ENCODE measurements at places on chromosomes 12 and 14. TPM values are rescaled to one million over a fixed set of nuclear protein-coding genes. Genes with fewer than 3 reads are reported as not detected.

DNA sequence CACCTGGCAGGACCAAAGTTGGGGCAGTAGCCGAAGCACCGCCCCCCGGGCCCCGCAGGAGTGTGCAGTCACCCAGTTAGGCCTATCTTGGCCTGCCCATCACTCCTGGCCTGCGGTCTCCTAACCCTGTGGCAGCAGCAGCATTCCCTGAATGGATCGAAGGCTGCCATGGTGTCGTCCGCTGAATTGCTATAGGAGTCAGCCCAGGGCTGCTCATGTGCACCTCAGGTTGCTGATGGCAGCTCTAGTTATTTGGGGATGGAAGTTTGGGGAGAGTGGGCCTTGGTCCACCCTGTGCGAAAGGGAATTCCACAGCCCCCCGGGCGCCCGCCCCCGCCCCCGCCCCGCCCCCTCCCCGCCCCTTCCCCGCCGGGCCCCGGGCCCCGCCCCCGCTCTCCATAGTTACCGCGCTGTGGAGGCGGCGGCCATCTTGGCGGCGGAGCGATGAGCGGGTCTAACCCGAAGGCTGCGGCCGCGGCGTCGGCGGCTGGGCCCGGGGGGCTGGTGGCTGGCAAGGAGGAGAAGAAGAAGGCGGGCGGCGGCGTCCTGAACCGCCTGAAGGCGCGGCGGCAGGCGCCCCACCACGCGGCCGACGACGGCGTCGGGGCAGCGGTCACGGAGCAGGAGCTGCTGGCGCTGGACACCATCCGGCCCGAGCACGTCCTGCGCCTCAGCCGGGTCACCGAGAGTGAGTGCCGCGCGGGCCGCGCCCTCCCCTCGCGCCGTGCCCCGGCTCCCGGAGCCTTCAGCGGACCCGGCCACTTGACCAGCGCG lies at the start of gene UNC119B:
UNC119B (plus strand) TSS at position 428 of the 774 bp plus-strand sequence; CDS start at position 445, 17 bp downstream.
- H3K27me3 ChIP-seq, result no peaks in the 10 kb centered on the region
- DNase-seq, result peak; percentile 73
- peak within 1 kb of the TSS; percentile 95 for H3K27ac ChIP-seq

- no peaks in the 10 kb centered on the region for H3K27me3 ChIP-seq
- no peak overlapping the region for H3K4me3 ChIP-seq
- no peak overlapping the region for H3K27ac ChIP-seq
- peaks cover 79% of the 10 kb centered on the region for H3K4me1 ChIP-seq
- H3K36me3 ChIP-seq, result no peaks in the 10 kb centered on the region
These were observed 132.4 kb downstream of the ZFP36L1 start for GRCh38 chr14:68660495-68660894.

GRCh38 chr14:64507376-64508156 lies 3.0 kb downstream of the ZBTB1 start:
- H3K27ac ChIP-seq, result no peak overlapping the region
- DNase-seq, result no peak
- peaks cover 62% of the 10 kb centered on the region for H3K4me1 ChIP-seq
- H3K36me3 ChIP-seq, result no peaks in the 10 kb centered on the region
- no peak overlapping the region for H3K4me3 ChIP-seq

DNA sequence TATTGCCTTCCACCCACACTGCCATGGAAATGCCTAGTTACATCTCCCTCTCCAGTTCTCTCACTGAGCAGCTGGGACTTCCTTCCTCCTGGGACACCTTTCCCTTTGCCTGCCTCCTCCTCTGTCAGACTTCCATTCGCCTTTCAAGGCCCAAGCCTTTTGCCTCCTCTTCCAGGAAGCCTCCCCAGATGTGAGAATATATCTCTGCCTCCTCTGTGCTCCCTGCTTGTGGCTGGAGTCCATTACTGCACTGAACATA lies 3.1 kb downstream of the IFI27L2 start:
- no peak overlapping the region for H3K27ac ChIP-seq
- H3K4me1 ChIP-seq, result peaks cover 5% of the 10 kb centered on the region
- no peaks in the 10 kb centered on the region for H3K36me3 ChIP-seq
- no peaks in the 10 kb centered on the region for H3K27me3 ChIP-seq

GRCh38 chr12:52686063-52686462 lies 5.9 kb upstream of the KRT1 start:
- DNase-seq, result no peak
- no peaks in the 10 kb centered on the region for H3K4me1 ChIP-seq
- H3K4me3 ChIP-seq, result no peak overlapping the region
- H3K27me3 ChIP-seq, result peaks cover 40% of the 10 kb centered on the region

GRCh38 chr12:107437954-107438353 lies 247.6 kb upstream of the PWP1 start:
- H3K36me3 ChIP-seq, result no peaks in the 10 kb centered on the region
- H3K27ac ChIP-seq, result no peak overlapping the region
- DNase-seq, result no peak
- H3K4me3 ChIP-seq, result no peak overlapping the region
- H3K4me1 ChIP-seq, result no peaks in the 10 kb centered on the region
- no peaks in the 10 kb centered on the region for H3K27me3 ChIP-seq

DNA sequence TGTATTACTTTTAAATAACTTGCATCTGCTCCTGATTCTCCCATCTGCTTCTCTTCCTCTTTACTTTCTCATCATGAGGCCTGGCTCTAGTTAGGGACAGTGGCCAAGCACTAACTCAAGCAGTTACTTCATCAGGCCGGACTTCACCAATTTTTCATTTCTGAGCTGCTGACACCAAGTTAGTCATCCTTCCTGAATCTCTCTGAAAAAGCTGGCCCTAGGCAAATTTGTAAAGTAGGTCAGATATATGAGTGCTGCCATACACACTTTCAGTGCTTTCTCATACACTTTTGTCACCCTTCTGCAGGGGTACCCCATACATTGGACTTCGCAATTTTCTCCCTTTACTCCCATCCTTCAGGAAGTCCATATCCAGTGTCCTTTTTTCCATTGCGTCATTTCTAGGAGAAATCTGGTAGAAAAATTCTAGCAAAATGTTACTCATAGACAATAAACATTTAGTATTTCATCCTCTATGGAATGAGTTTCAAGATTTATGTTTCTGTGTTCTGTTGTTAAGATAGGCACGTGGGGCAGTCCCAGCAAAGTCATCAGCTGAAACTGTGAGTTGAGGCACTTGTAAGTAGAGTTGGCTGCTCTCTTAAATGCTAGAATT lies 276.8 kb upstream of the TMPO start:
- no peaks in the 10 kb centered on the region for H3K36me3 ChIP-seq
- no peaks in the 10 kb centered on the region for H3K4me1 ChIP-seq
- H3K4me3 ChIP-seq, result no peak overlapping the region
- peak overlapping the region; percentile 4 for H3K27ac ChIP-seq
- H3K27me3 ChIP-seq, result no peaks in the 10 kb centered on the region

DNA sequence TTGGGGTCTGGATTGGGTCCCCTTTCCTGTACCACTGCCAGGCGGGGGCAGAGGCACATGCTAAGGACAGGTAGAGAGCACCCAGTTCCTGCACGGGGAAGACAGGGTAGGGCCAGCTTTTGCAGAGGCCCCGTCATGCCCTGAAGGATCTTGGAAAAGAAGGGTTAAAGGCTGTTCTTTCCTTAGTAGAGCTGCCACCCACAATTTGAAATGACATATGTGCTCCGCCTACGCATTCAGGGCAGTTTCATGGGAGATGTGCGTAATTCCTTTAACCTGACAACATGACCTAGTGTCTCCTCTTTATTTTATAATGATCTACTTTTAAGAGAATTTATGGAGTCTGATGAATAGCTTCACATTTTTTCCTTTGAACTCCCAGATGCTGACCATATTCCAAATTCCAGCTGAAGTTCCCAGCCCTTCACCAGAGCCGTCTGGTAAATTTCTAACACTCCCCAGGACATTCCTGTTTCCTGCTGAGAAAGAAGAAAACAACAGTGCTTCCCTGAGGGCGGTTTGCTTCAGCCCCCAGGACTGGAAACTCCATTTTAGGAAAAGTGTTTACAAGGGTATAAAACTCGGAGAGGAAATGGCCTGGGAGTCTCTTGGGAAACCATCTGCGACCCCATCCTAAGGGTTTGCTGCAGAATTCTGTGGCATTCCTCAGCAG lies 58.9 kb upstream of the PLEKHG3 start:
- DNase-seq, result peak; percentile 86
- peak overlapping the region; percentile 59 for H3K27ac ChIP-seq
- peaks cover 18% of the 10 kb centered on the region for H3K4me1 ChIP-seq
- no peaks in the 10 kb centered on the region for H3K27me3 ChIP-seq
- H3K4me3 ChIP-seq, result no peak overlapping the region

- H3K36me3 ChIP-seq, result no peaks in the 10 kb centered on the region
- H3K27me3 ChIP-seq, result no peaks in the 10 kb centered on the region
- H3K4me1 ChIP-seq, result no peaks in the 10 kb centered on the region
- no peak overlapping the region for H3K27ac ChIP-seq
These were observed 341.5 kb upstream of the FAR2 start for GRCh38 chr12:28807535-28807934.

- no peaks in the 10 kb centered on the region for H3K4me1 ChIP-seq
- H3K4me3 ChIP-seq, result no peak overlapping the region
- no peak overlapping the region for H3K27ac ChIP-seq
- H3K27me3 ChIP-seq, result no peaks in the 10 kb centered on the region
- no peaks in the 10 kb centered on the region for H3K36me3 ChIP-seq
These were observed 183.4 kb upstream of the PPFIA2 start for GRCh38 chr12:81942594-81942993.

DNA sequence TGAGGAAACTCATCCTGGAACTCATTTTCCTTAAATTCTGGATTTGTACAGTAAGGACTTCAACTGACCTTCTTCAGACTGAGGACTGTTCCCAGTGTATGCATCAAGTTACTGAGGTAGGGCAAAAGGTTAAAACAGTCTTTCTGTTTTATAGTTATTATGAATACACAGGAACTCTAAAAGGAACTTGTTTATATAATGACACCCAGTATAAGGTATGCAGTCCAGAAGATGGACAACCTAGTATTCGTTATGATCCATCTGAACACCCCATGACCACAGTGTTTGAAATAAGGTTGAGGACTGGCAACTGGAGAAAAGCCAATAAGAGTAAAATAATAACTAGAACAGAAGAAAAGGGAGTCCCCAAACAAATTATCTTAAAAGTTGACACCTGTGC lies 779.9 kb upstream of the TMEM132C start:
- no peaks in the 10 kb centered on the region for H3K4me1 ChIP-seq
- H3K4me3 ChIP-seq, result no peak overlapping the region
- no peaks in the 10 kb centered on the region for H3K27me3 ChIP-seq
- no peaks in the 10 kb centered on the region for H3K36me3 ChIP-seq

Gene KCNC2
- under 0.01 TPM for total RNA-seq

Gene TRHDE
- total RNA-seq, result 3.8 TPM

Gene ACRBP
- total RNA-seq, result 1.4 TPM

Gene STAB2
- 0.55 TPM for total RNA-seq

All from sigmoid colon (tissue), 7 donors.